Cerebellar nuclear complex (tissue), 1 donor: ENCODE measurements at places on chromosomes 4 and X.

DNA sequence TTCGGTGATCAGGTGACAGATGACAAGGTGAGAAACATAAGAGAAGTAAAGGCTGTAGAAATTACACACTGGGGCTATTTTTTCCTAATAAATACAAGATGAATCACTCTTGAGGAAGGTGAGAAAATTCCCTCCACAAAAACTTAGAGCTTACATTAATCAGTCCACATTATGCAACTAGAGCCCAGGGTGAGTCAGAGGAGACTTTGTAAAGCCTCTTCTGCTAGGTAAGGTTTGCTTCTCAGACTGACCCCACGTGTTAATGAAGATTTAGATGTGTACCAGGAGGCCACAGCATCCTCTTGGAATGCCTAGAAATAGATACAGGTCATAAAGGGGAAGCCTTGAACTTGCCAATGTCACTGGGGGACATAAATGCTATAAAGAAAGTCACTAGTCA is 396.0 kb upstream of the SMIM31 start:
- DNase-seq, result no peak

GRCh38 chr4:79687006-79687405 is 279.0 kb upstream of the GK2 start:
- no peak for DNase-seq

DNA sequence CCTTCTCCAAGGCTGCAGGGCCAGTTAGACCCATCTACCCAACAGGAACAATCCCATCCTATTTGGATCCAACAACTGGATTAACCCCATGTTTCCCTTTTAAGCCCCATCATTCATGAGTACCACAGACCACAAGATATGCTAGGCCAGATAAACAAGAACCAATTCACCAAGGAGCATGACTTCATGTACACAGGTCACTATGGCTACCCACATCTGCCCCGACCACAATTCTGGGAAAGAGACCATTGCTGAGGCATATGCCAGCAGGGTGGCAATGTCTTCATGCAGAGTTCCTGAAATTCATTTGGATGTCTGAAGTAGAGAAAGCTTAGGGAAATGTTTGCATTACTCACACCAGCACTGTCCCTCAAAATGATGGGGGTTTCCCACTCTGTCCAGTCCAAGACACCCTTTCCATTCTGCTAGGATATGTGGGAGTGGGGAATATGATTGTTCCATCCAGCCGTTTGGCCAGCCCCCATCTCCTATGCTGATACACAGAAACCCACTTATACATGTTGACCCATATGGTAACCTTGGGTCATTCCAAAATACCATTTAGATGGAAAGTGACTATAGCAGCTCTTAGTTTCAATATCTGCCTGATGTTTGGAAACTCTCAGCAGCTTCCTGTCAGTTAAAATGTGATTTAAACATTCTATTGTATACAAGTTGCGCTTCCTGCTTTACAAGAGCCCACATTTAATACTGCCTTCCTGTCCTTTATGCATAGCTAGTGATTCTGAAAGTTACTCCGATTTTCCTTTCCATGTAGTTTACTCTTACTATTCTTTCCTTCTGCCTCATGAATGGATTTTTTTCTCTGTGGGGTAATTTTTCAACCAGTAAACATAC is 129.0 kb downstream of the AMMECR1 start:
- no peak for DNase-seq

DNA sequence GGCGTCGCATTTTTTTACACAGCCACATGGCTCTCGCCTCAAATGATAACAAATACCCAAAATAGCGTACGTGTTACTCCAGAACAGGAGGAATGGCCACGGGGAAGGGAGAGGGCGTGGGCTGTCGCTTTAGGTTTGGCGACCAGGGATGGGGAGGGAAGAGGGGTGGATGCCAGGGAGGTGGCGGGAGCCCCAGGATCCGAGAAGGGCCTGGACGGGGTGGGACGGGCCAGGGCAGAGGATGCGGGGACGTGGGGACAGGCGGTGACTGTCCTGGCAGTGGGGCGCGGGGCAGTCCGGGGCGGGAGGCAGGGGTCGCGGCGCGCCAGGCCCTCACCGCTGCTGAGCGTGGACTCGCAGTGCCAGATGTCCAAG is 631 bp downstream of the TMEM47 start:
- DNase-seq, result no peak

GRCh38 chr4:173684223-173684622 is 154.2 kb upstream of the HAND2 start:
- no peak for DNase-seq

DNA sequence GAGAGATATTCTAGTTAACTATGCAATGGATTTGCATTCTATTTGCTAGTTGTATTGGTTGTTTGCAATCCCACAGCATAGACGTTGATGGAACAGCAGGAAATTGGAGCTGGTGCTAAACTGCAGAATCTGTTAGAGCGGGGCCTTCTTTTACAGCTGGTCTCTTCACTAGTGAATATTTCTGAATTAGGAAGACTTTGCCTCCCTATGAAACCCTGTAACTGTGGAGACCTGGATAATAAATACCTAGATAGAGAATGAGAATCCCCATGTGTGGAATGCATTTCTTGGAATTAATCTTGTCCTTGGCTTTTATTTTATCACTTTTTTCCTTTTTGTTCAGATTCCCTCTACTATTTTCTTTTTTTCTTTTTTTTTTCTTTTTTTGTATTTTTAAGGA is 109.7 kb downstream of the SHROOM3 start:
- no peak for DNase-seq

DNA sequence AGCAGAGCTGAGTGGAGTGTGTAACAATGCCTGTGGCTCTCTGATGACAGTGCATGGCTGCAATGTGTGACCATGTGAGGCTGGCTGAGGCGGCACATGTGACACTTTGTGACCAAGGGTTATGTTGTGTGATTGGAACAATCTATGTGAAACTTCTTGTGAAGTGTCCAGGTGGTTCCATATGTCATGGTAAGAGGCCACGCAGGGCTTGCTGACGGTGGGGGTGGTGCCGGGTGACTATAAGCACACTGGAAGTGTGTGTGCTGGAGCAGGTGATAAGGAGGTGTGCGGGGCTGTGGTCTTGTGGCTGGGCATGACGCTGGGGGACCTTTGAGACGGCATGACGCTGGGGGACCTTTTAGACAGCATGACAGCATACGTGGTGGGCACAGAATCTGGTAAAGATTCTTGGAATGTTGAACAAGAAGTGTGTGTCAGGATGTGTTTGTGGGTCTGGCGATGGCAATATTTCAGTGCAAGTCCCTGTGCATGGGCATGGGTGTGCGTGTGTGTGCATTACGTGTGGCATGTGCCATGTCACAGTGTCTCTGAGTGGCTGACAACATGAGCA is 7.4 kb upstream of the HDAC6 start:
- DNase-seq, result no peak

GRCh38 chrX:21383546-21383945 is 9.3 kb downstream of the CNKSR2 start:
- DNase-seq, result no peak

GRCh38 chr4:78293348-78293747 is 236.2 kb downstream of the FRAS1 start:
- no peak for DNase-seq

DNA sequence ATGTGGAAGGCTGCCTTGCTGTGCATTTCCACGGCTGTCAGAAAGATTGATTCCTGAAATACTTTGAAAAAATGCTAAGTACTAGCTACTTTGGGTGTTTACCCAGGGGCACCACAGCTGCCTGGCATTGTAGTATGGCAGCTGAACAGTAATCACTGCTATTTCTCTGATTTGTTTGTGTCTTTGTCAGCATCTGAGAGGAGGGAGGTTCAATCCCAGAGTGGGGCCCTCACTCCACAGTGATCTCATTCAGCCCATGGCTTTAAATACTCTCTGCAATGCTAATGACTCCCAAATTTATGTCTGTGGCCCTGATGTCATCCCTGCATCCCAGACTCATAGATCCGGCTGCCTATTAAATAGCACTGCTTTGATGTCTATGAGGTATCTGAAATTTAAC is 575.3 kb upstream of the MAGEB2 start:
- DNase-seq, result no peak

DNA sequence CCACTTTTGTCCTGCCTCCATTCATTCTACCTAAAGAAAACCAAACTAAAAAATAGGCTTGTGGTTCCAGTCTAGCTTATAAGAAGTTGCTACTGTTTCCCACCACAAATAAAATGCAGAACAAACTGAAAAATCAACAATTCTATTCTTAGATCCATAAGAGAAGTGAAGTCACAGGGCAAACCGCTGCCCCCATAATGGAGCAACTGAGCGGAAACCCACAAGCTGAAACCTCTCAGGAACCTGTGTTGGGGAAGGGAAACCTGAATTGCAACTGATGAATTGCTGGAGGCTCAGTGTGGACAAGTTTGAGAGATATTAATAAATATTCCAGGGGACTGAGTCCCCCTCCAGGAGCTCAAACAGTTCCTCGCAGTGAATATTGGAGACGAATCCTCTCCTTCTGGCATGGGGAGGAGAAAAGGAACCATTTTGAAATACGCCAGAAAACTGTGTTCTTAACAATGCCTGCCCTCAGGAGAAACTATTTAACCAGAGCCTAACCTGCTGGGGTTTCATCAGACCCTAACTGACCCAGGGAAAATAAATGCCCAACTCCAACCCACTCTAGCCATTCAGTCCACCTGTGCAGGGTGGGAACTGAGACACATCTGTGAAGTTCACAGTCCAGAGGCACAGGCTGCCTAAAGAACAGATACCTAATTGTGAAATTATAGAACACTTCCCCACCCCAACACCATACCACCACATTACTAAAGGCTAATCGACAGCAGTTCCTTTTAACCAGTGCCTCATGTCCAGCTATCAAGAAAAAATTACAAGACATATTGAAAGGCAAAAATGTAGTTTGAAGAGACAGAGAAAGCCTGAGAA is 22.8 kb upstream of the SH3RF1 start:
- DNase-seq, result no peak

DNA sequence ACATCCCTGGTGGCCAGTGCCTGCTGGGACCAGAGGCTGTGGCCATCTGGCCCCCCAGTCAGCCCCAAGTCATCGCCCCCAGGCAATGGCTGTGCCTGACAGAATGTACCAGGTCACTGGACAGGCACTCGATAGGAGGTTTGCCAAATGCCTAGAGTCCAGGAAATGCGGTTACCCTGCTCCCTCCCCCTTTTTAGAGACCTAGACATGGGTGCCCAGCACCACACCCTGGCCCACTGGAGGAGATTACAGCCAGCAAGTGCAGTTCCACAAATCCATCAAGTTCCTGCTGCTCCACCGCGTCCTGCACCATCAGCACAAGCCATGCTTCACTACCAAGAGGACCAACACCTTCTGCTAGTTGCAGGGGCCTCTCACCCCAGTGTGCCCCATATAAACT is 16.2 kb upstream of the ZFX start:
- DNase-seq, result no peak

- no peak for DNase-seq
Observed at GRCh38 chrX:252244-252956, 28.8 kb upstream of the PLCXD1 start.

DNA sequence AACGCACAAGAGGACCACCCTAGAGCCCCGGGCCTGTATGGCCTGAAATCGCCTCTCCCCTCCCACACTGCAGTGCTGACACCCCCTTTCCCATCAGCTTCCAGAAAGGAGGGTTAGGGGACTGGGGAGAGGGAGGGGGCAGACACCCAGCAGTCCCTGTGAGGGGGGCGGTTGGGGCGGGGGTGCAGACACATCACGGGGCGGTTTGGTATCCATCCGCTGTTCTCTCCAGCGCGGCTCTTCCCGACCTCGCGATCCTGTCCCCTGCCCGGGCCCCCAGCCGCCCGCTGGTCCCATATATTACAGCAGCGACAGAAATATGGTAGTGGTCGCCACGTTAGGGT is 404 bp upstream of the GPRASP2 start:
- DNase-seq, result no peak

- DNase-seq, result no peak
Observed at GRCh38 chr4:7937006-7937405, 2.7 kb downstream of the AFAP1 start.

DNA sequence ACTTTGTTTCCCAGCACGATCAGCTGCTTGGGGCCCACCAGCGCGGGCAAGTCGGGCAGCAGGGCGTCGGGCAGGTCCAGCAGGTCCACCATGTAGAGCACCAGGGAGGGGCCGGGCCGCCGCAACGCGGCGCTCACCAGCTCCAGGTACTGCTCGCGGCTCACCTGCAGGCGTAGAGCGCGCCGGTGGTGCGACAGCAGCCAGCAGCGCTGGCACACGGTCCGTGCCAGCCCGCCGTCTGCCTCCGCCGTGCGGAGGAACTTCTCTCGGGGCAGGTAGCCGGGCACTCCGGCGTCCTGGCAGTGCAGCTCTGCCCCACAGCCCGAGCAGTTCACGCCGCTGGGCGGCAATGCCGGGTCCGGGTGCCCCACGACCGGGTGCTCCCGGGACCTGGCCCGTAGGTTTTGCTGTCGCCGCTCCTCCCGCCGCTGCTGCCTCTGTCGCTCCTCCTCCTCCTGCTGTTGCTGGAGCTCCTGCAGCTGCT is 527 bp downstream of the NOA1 start:
- no peak for DNase-seq

- DNase-seq, result no peak
Observed at GRCh38 chr4:27198971-27199370, 338.3 kb downstream of the STIM2 start.

DNA sequence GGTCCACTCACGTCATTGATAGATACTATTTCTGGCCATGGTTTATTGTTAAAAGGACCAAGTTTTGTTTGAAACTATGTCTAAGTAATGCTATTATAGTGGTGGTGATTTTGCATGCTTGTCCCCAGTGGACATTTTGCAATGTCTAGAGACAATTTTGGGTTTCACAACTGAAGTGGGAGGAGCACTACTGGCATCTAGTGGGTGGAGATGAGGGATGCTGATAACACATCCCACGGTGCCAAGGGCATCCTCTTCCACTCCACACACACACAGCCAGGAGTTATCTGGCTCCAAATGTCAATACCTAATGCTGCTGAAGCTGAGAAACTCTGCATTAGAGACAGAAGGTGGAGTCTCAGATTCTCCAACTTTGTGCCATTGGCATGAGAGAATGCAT is 131.2 kb downstream of the FRMPD4 start:
- no peak for DNase-seq

DNA sequence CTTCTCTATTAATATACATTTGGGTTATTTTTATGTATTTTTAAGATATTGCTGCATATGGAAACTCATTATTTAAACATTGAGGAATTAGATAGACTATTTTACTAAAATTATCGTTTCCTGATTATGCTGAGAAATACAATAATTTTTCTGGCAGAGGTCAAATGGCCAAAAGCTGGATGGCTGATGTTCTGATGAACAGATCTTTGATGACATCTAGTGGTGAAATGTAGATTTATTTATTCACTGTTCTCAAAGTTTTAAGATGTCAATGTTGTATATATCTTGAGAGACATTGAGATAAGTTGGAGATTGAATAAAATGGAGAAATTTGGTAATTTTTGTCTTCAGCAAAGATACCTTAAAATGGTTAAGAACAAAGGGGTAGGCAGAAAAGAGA is 96.2 kb downstream of the UGT8 start:
- no peak for DNase-seq
